Activated CD4-positive, alpha-beta T cell treated with anti-CD3 and anti-CD28 coated beads, Interleukin-2, amount 10 ng/mL, durations not matched to agents 7 days and 5 days (primary cell): ENCODE measurements at places on chromosomes 2 and 18. TPM values are rescaled to one million over a fixed set of nuclear protein-coding genes. Genes with fewer than 3 reads are reported as not detected.

LYPD1 gene
- total RNA-seq, result not detected

ACYP2 gene
- total RNA-seq, result 13.1 TPM

TTN gene
- 12.3 TPM for total RNA-seq

LGALSL gene
- 1.2 TPM for total RNA-seq

POLR1A gene
- 36.6 TPM for total RNA-seq

ZNF532 gene
- total RNA-seq, result 2.8 TPM

IL36RN gene
- total RNA-seq, result not detected

B3GNT7 gene
- total RNA-seq, result not detected

ATOH8 gene
- 0.12 TPM for total RNA-seq

CAPN14 gene
- total RNA-seq, result 0.10 TPM

ARL4C gene
- 292 TPM for total RNA-seq

TPO gene
- total RNA-seq, result not detected

BMP10 gene
- not detected for total RNA-seq

LIPG gene
- total RNA-seq, result not detected

PNPT1 gene
- total RNA-seq, result 31.7 TPM

AKAIN1 gene
- total RNA-seq, result not detected

KATNAL2 gene
- 1.0 TPM for total RNA-seq

COLEC11 gene
- 0.35 TPM for total RNA-seq

SERPINB2 gene
- total RNA-seq, result not detected

AFF3 gene
- total RNA-seq, result 7.4 TPM

MAB21L4 gene
- not detected for total RNA-seq

PLGLB1 gene
- total RNA-seq, result 4.7 TPM

MCFD2 gene
- 48.3 TPM for total RNA-seq

MIB1 gene
- total RNA-seq, result 37.3 TPM

LYG2 gene
- not detected for total RNA-seq

IL1RN gene
- 0.37 TPM for total RNA-seq

DPP4 gene
- 152 TPM for total RNA-seq

HAAO gene
- total RNA-seq, result not detected
